ENCODE measurements at places on chromosomes 13 and 19.

DNA sequence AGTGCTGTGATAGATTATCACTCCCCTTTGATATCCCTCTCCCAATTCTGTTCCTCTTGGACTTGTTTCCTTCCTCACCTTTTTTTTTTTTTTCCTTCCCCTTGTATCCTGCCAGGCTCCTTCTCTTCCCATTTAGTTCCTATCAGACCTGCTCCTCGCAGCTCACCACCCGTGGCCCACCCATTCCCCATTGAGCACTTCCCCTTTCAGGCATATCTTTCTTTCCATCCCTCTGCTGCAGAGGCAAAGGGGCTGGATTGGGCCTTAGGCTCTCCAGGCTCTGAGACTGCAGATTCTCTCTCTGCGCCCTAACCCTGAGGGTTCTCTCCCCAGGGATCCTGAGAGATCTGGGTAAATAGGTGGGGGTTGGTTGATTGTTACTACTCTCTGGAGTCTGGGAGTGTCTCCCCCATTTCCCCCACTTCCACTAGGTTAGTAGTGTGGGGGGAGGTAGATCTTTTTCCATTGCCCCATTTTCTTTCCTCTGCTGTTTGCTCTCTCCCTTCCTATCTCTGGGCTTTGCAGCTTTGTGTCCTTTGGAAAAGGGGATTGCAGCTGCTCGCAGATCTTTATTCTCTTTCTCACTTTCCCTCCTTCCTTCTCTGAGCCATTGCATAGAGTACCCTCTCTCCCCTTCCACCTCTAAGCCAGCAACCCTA is 2.3 kb downstream of the ARHGAP35 start:
- no peak for DNase-seq

- no peak for DNase-seq
Observed at GRCh38 chr13:50651922-50652321, 191.6 kb downstream of the DLEU7 start.

DNA sequence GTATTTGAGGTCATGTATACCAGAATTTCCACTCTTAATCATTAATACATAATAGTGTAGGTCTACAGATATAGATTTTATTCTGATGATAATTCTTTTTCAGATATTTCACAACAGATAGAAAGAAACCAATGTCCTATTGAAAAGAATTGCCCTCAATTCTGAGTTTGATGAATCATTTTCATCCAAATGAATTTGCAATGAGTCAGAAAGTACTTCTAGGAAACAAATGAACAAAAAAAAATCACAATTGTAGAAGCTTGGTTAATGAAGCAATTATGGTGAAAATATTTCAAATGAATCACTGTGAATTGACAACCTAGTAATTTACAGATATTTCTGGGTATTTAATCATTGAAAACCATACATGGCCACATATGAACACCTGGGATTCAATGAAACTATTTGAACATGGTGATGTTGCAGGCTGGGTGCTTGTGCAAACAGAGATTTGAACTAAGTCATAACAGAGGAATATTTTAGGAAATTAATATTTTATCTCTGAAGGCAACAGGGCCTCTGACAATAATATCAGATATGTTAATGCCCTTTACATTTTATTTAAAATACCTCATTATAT is 360.9 kb downstream of the SLITRK5 start:
- DNase-seq, result no peak

GRCh38 chr19:18291590-18292461 is 10.4 kb upstream of the JUND start:
- peak; percentile 88 for DNase-seq

DNA sequence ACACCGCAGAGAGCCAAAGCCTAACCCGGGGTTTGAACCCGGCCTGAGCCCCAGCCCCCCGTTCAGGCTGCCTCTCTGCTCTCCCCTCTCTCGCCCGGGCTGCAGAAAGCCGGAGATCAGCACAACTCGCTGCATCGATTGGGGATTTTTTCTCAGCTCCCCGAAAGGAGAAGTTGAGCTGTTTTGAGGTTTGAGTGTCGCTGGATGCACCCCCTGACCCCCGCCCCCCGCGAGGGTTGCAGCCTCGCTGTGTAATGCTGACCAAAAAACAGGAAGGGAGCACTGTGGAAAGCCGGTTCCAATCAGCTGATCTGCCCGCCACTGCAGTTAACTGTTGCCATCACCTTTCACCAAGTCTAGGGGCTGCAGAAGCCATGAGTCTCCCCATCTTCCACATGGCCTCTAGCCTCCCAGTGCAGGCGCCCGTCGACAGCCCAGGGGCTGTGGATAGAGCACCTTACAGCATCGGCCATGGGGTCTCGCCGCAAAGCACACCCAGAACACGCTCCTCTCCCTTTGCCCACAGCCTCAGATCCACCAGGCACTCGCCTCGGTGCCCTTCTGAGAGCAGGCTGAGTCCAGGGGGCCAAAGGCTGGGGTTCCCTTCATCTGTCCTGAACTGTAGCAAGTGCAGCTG is 34.5 kb downstream of the MYO9B start:
- DNase-seq, result peak; percentile 70

DNA sequence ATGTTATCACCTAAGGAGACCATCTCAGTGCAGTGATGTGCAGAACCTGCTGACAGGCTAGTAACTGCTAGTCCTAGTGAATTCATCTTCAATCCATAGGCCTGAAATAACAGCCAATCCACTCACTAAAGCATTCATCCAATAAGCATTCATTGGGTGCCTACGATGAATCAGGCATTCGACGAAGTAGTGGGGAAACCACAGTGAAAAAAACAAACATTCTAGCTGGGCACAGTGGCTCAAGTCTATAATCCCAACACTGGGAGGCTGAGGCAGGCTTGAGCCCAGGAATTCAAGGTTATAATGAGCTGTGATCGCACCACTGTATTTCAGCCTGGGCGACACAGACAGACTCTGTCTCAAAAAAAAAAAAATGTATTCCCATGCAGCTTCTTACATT is 135.6 kb downstream of the RNF17 start:
- DNase-seq, result no peak

- no peak for DNase-seq
Observed at GRCh38 chr13:49869519-49869918, 66.6 kb downstream of the SPRYD7 start.

GRCh38 chr13:29817604-29818378 is 32.6 kb downstream of the UBL3 start:
- DNase-seq, result no peak

DNA sequence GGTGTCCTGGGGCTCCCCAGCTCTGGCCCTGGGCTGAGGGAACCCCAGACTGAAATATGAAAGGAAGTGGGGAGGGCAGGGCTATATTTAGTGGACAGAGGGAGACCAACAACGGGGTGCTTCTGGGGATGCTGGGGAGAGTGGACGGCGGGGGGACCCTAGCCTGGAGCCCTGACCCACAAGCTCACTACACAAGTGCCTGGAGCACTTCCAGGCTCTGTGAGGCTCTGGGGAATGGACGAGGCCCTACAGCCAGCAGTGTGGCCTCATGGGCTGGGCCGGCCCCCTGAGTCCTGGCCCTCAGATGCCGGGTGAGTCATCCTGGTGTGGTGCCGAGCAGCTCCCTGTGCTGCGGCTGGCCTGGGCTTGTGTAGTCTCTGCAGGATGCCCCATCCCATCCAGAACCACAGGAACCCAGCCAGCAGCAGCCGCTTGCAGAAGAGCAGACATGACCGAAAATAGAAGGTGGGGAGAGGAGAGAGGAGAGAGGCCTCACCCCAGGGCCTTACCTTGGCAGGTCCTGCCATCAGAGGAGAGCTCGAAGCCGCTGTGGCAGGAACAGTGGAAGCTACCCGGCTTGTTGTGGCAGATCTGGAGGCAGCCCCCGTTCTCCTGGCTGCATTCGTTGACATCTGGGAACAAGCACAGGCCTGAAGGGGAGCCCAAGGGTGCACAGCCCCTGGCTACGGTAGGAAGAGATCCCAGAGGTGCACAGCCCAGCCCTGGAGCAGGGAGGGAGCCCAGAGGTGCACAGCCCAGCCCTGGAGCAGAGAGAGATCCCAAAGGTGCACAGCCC is 26.1 kb downstream of the GAS6 start:
- no peak for DNase-seq

GRCh38 chr13:28349371-28349770 is 145.6 kb downstream of the FLT1 start:
- no peak for DNase-seq

GRCh38 chr19:19050104-19050503 is 13.7 kb upstream of the SLC25A42 start:
- DNase-seq, result no peak

- DNase-seq, result no peak
Observed at GRCh38 chr19:55493052-55493644, 4.9 kb downstream of the SSC5D start.

DNA sequence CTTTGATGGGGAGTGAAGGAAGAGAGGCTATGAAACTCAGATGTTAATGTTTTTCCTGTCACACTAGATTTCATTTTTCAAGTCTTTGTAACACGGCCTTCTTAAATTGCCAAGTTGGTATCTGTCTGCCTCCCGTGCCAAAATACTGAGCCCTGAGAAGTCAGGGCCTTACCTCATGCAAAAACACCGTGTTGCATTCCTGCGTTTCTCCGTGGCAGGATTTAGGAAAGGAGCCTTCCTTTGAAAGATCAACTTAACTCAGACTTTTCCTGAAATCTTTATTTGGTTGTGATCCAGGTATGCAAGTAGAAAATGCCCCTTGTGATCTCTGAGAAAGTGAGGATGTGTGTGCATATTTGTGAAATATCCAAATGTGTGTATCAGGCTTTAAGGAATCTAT is 1291.0 kb upstream of the SLC10A2 start:
- DNase-seq, result no peak

- DNase-seq, result no peak
Observed at GRCh38 chr19:2270157-2270422, 11.9 kb downstream of the PEAK3 start.

GRCh38 chr13:35791184-35791851 is 314.8 kb upstream of the MAB21L1 start:
- no peak for DNase-seq

GRCh38 chr19:15769586-15769985 is 17.9 kb upstream of the OR10H5 start:
- DNase-seq, result no peak

DNA sequence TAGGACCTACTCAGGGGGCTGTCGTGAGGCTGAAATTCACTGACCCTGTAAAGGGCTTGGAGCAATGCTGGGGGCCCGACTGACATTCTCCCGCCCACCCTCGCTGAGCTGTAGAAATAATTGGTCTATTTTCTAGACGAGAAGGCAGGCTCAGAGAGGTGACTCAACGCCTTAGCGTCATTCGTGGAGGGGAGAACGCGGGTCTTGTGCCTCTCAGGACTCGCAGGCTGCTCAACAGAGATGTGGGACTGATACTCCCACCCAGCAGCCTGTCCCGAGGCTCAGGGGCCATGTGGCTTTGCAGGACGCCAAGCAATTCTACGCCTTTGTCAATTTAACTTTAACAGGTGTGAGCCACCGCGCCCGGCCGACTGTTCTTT is 23.6 kb upstream of the ASPDH start:
- no peak for DNase-seq

DNA sequence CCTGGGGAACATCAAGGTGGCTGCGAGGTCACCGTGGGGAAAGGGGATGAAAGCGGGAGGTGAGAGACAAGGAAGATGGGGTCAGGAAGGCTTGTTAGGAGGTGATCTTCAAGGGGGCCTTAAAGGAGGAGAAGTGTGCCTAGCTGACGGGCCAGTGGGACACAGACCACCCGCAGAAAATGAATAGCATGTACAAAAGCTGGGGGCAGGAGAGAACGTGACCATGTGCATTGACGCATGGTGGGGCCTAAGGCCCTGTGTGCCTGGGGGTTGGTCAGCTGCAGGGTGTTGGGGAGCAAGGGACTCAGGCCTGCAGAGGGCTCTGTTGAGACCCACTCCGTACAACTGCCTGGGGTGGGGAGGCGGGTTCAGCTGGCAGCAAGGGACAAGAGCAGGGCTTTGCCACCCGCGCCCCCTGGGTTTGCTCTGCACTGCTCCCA is 5.9 kb downstream of the RAB8A start:
- DNase-seq, result peak; percentile 28

DNA sequence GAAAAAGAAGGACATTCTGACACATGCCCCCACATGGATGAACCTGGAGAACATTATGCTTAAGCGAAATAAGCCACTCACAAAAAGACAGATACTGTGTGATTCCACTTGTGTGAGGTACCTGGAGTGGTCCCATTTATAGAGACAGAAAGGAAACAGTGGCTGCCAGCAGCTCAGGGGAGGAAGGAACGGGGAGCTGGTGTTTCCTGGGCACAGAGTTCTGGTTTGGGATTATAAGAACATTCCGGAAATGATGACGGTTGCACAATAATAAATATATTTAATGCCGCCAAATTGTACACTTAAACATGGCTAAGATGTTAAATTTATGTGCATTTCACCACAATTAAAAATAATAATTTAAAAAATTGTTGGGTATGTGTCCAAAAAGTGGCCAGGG is 33.0 kb downstream of the SERP2 start:
- DNase-seq, result no peak

DNA sequence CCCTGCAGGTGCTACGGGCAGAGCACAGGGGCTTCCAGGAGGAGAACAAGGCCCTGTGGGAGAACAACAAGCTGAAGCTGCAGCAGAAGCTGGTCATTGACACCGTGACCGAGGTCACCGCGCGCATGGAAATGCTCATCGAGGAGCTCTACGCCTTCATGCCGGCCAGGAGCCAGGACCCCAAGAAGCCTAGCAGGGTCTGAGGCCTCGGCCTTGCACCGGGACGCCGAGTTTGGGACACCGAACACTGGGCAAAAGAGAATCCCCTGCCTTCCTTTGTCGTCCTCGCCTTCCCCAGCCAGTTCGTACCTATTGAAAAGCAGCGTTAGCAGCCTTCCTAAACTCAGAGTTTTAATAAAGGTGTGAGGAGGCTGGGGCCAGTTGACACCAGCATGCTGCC is 12.1 kb downstream of the CBY2 start:
- DNase-seq, result no peak

DNA sequence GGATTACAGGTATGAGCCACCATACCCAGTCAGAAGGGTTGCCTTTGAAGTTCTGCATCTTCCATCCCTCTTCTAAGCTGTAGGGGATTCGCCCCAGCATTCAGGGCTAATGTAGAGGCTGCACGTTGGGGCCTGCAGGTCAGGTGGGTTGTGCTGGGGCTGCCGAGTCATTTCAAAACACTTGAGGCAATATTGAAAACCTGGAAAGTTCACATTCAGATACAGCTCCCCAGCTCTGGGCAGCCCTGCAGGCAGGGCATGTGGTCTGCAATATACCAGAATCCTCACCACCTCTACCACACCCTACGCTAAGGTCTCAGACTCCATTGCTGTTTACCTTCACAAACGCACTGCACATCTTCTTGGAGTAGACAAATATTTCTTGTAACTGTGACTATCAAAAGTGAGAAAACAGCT is 24.6 kb downstream of the CCNE1 start:
- DNase-seq, result no peak

Measured in activated B cell treated with CpG ODN at 0.5 μM for 24 hours (primary cell).